ENCODE measurements at places on chromosomes 11 and 22.

DNA sequence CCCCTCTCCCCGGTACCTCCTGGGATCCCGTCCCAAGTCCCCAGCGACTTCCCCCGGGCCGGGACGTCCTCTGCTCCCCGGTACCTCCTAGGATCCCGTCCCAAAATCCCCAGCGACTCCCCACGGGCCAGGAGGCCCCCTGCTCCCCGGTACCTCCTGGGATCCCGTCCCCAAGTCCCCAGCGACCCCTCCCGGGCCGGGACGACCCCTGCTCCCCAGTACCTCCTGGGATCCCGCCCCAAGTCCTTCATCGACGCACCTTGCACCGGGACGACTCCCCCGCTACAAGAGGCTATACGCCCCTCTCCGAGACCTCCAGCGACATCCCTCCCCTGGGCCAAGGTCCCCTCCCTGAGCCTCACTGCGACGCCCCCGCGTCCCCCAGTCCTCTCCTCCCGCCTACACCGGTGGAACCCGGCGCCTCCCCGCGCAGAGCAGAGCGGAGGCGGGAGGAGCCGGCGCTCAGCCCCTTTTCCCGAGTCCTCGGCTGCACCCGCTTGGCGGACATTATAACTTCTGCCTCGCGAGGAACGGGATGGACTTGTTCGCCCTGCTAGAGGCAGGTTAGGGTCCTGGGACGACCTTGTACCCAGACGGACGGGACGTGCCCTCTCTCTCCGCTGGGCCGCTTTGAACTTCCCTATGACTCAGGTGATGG, 912 bp downstream of the KREMEN1 start:
- DNase-seq: no peak

DNA sequence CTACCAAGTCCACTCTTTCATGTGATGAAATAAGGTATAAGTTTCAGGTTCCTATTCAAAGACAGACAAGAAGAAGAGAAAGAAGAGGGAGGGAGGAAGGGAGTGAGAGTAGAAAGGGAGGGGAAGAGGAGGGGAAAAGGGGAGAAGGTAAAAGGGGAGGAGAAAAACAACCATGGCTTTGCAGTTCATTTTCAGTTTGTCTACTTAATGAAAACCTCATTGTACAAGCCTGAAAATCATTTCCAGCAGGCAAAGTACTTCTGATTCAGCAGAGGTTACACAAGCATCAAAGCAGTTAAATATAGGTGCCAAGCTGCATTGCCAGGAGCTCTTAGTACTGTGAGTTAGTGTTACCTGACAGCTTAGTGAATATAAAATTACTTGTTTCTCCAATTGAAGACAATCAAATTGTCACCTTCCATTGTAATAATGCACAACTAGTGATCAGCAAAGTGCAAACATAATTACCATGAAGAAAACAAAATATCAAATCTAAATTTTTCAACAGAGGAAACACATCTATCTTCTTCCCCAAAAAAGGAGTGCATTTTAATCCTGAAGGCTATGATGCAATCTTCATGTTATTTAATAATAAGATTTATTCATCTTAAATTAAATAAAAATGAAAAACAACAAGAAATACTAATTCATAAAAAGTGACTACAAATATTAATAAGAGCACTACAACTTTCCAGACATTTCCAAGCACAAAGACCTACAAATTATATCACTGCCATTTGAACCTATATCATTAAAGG, 8.2 kb downstream of the SOX6 start:
- DNase-seq: no peak

GRCh38 chr22:31313366-31314147, 21.3 kb upstream of the PIK3IP1 start:
- peak; percentile 46 for DNase-seq

DNA sequence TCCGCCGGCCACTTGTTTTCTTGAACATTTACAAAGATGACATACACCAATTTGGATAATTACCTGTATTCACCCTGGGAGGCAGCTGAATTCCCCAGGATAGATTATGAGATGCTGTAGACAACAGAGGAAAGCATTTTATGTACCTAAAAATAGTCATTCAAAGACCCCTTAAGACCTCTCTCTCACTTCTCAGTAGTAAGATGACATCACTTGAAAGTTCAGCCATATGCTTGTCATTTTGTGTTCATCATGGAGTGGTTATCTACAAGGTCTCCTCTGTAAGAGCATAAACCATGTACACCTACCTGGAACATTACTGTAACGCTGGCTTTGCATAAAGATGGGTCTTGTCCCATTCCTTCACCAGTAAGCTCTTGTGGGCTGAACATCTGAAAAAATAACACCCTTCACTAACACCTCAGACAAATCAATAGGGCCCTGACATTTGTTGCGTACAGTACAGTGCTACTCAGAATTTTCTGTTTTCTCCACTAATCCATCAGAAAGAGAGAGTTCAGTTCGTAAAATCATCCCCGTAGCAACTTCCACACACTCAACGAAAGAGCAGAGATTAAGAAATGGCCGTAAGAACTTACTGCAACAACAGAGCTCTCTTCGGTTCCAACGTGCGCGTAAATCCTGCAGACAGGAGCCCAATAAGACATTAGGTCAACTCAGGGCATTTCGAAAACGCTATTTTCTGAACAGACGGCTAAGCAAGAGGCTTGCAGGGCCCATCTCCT, 15.6 kb upstream of the WDR74 start:
- DNase-seq: no peak

DNA sequence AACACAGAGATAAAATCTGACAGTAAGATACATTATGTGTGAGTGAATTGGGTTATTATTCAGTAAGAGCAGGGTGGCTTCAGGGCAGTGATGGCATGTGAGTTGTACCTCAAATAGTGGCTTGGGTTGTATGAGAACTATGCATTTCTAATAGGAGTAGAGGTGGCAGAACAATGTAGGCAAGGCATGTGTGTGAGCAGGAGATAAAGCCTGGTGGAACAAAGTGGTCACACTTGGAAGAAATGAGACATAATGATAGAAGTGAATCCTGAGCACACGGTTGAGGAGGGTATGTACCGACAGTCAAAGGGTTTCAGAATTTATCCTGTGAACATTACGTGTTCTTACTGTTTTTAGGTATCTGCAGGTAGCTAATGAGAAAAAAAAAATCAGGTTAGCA, 159.3 kb downstream of the CASP12 start:
- no peak for DNase-seq

- DNase-seq: peak; percentile 35
Measured at GRCh38 chr11:110173811-110174644, 80.8 kb downstream of the ZC3H12C start.

DNA sequence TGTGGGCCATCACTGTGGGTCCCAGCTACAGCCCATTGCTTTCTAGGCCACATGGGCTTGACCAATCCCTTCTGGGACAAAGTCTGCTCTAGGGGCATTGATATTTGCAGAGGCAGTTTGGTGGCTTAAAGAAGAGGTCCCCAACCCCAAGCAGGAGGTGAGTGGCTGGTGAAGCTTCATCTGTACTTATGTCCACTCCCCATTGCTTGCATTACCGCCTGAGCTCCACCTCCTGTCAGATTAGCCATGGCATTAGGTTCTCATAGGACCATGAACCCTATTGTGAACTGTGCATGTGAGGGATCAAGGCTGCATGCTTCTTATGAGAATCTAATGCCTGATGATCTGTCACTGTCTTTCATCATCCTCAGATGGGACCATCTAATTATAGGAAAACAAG, 54.4 kb upstream of the CADM1 start:
- no peak for DNase-seq

DNA sequence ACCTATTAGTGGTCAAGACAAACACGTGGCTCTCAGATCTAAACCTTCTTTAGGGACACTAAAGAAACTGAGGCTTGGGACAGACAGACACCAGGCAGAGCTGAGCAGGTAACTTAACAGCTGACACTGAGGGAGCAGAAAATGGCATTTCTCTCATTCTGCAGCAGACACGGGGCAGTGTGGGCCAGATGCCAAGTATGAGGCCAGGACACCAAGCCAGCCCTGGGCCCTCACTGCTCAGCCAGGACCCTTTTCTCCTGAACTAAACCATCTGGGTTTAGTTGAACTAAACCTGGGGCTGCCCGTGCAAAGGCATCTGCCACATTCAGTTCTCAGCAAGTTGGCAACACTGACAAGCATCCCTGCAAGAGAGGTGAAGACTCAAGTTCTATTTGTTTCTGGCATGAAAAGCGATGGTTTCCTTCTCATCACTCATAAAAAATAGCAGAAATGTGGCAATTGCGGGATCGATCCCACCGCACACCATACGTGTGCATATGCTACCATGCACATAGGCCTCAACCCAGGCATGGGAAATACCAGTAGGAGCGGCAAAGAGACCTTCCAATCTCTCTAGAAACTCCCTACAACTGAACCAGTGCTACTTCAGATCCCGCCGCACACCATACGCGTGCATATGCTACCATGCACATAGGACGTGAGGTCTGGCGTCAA, 100.1 kb upstream of the BID start:
- no peak for DNase-seq

- no peak for DNase-seq
Measured at GRCh38 chr22:42471441-42471840, 39.2 kb upstream of the NFAM1 start.

- DNase-seq: no peak
Measured at GRCh38 chr11:113148652-113149051, 165.7 kb upstream of the TTC12 start.

DNA sequence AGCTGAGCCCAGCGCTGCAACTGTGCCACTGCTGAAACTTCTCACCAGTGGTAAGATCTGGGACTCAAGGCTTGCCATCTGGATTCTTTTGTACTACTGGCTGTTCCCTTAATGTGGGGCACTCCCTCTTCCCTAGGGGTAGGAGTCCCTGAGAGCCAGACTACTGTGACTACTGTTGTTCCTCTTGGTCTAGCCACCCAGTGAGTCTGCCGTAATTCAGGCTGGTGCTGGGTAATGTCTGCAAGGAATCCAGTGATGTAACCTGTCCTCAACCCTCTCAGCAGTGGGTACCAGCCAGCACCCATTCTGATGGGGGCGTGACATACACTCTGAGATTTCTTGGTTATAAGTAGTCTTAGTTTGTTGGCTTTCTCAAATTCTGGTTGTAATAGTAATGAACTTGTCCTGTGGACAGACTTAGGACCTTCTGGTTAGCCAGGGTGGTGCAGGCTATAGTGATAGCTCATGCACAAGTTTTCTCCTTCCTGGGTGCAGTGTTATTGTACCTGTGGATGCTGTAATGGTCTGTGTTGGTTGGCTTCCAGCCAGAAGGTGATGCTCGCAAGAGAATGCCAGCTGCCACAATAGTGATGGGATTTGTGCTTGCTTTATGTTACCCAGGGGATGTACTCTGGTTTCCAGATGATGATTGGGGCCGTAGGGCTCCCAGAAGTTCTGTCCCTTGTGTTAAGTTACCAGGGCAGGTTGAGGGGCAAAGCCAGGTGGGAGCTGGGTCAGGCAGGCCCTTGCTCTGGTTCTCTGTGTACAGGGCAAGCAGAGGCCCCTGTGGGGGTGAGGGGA, 65.5 kb downstream of the ARHGAP42 start:
- DNase-seq: no peak

GRCh38 chr22:44648085-44648820, 53.8 kb upstream of the PRR5 start:
- DNase-seq: no peak

GRCh38 chr22:21020802-21021429, 6.0 kb downstream of the P2RX6 start:
- DNase-seq: no peak

DNA sequence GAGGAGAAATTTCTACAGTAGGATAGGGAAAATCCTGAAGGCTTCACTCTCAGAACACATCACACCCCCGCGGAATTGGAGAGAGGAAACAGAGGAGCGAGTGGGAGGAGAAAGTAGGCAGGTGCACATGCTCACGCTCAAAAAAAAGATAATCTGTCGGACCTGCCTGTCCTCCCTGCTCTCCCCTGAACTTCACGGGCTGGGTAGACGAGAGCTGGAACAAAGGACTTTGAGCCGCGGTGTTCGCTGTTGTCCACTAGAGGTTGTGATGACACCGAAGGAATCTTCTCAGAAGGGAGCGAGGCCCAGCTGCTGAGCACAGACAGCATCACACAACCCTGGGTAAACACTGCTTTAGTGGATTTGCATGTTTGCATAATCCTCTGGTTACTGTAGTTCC, 5.0 kb downstream of the SEZ6L start:
- DNase-seq: no peak

DNA sequence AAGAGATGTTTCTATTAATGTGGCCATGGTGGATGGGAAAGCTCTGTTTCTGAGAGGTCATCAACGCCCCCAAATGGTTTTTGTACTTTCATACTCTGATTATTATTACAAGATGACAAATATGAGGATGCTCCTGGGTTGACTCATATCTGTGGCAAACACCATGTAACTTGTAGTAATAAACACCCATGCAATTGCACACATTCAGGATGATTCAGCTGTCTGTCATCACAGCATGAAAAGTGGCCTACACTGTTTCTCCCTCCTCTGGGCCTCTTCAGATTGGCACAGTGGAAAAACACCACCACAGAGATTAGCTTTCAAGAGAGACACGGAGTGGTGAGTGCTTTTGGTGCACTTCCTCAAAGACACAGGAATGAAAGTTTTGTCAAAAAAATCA, 85.4 kb downstream of the MTNR1B start:
- DNase-seq: no peak

- DNase-seq: no peak
Measured at GRCh38 chr11:1403721-1404460, 14.2 kb downstream of the BRSK2 start.

DNA sequence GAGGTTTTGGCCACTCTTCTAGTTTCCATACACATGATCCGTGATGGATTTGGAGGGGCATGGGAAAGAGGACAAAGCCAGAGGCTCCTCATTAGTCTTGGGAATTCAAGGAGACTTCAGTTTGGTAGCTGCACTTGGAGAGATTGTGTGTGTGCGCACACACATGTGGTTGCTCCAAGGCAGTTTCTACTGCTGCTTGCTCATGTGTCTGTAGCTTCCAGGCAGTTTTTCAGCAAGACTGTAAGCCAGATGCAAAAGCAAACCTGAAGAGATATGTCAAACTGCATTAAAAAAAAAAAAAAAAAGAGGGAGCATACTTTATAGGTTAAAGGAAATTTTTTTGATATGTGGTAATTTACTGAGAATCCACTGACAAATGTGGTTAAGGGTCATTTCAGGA, 95.7 kb downstream of the OSBP2 start:
- DNase-seq: no peak

DNA sequence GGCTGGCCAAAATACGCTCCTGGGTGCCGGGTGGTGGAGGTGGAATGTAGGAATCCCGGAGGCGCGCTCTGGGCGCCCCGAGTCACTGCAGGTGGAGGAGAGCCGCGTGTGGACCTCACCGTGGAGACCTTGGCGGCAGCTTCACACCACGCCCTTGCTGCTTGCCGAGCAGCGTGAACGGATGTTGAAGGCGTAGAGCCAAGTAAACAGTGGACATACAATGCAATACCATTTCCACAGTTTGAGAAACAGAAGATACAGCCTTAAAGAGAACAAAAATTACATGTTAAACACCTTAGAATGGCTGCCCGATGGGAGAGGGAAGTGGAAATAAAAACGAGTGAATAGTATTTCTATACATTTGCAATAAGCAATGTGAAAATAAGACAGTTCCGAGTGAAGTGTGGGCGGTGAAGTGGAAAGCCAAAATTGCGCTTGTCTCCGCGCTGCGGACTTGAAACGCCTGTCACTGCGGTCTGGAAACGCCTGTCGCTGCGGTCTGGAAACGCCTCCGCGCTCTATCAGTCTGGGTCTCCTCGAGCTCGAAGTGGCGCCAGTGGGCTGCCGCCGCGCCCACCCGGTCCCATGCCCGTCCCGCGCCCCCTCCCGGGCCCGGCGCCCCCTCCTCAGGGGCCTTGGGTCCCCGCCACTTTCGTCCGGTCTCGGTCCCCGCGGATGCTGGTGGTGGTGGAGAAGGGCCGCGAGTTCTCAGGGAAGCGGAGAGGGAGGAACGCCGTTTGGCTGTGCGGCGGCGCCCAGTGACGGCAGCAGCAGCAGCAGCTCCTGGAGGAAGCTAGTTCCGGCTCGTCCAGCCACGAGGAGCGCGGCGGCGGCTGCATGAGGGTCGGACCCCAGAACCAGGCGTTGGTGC, 1.6 kb downstream of the NCR3LG1 start:
- peak; percentile 15 for DNase-seq
